Fibroblast of the conjunctiva (primary cell): ENCODE measurements at places on chromosomes 6 and 20.

DNA sequence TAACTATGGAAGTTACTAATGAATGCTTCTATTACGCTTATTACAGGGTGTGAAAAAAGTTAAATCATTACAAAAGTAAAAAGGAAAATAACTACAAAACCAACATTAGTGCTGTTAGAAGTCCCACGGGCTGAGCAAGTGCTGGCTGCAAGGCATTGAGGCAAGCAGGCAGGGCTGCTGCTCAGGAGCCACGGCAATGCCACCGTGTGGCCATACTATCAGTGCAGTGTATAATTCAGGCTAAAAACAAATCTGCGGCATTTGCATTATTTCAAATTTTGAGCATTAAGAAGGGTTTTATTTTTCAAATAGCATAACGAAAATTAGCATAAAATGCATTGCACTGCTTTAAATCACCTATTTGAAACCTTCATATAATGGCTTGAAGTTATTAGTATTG, 17.1 kb downstream of the IFNGR1 start:
- no peak for DNase-seq

- DNase-seq: no peak
Measured at GRCh38 chr6:91449539-91449938, 862.7 kb upstream of the MAP3K7 start.

DNA sequence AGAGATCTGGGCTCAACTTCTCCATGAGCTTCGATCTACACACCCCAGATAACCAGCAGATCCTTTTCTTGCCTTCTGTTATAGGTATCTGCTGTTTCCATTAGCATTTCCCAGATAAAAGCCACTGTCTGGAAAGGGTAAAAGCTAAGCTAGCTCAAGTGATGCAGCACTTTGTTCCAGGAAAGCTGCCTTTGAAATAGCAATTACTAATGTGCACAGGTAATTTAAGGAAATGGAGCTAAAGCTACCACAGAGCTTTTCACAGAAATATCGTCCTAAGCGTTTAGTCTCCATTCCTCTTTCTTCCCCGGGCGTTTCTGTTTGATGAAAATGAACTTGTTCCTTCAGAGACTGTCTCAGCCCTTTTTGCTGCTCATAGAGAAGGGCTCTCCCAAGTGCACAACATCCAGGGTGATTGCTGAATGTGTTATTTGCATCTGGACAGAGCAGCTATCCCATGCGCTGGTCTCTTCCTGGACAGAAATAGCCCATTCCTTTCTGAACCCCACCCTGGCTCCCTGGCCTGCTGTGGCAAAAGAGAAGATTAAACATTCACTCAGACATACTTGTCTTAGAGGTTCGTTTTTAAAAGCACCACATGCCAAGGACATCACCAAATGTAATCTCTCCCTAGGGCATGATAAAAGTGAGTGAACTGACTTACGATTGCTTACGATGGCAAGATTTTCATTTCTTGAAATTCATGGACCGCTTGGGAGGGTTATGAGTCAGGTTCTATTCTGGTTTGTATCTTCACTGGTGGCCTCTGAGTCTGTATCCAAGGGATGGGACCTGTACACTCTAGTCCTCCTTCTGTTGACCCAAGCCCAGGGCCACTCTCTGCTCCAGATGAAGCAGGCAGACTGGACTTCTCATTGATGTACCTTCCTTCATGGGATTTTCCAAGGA, 429.1 kb upstream of the CDH4 start:
- no peak for DNase-seq

DNA sequence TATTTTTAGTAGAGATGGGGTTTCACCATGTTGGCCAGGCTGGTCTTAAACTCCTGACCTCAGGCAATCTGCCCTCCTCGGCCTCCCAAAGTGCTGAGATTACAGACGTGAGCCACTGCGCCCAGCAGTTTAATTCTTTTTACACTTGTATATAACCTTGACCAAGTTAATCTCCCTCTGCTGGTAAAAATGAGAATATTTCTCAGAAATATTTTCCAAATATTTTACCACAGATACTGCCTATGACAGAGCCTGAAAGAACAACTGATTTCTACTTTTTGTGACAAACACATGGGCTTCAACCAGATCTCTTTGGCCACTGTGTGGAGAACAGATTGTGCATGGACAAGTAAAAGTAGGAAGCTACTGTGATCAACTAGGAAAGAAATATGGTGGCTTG, 21.2 kb upstream of the NHSL1 start:
- DNase-seq: no peak

DNA sequence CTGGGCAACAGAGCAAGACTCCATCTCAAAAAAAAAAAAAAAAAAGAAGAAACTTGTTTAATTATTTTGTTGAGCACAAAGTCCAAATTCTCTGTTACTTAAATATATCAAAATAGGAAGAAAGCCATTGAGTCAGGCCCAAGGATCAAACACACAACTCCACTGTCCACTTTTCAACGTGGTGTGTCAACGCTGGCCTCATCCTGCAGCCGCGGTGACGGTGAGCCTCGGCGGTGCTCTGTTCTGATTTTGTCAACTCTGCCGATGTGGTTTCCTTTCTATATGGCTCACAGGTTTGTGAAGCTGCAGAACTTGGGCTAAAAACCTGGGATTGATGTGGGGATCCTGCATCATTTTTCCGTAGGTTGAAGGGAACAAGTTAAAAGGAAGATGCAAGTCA, 3.2 kb upstream of the SMOC2 start:
- no peak for DNase-seq

GRCh38 chr20:31675828-31676608, 38.3 kb downstream of the COX4I2 start:
- DNase-seq: no peak

- DNase-seq: no peak
Measured at GRCh38 chr6:135852746-135853145, 1.2 kb downstream of the PDE7B start.

- no peak for DNase-seq
Measured at GRCh38 chr6:103140308-103141027, 1719.3 kb downstream of the HACE1 start.

DNA sequence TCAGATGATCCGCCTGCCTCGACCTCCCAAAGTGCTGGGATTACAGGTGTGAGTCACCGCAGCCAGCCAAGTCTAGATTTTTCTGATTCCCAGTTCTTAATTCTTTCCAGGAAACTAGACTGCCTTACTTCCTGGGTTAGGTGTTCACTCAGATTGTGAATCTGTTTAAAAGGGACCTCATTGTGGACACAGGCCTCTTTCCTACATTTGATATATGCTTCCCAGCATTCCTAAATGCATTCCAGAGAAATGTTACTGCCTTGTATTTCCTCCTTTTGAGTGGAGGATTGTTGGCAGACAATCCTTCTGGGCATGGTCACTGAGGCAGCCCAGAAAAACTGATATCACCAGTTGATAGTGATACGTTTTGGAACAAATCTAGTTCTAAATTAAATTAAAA, 15.7 kb downstream of the TMEM181 start:
- no peak for DNase-seq

DNA sequence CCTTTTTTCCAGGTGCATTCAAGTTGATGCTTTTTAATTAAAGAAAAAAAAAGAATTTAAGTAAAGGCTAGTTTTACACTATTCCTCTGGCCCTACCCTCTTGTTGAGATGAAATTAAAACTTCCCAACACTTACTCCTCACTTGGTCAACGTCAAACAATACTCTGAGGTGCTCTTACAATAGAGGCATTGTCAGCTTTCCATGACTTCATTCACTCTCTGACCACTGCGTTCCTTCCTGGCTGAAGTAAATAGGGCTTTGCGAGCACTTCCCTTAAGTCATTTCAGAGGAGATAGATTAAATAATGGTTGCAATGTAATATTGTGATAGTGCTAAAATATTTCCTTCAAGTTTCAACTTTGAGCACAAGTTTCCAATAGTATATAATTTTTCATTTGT, 229.8 kb upstream of the CEP162 start:
- no peak for DNase-seq

- DNase-seq: no peak
Measured at GRCh38 chr6:111205502-111205901, 118.2 kb downstream of the SLC16A10 start.

DNA sequence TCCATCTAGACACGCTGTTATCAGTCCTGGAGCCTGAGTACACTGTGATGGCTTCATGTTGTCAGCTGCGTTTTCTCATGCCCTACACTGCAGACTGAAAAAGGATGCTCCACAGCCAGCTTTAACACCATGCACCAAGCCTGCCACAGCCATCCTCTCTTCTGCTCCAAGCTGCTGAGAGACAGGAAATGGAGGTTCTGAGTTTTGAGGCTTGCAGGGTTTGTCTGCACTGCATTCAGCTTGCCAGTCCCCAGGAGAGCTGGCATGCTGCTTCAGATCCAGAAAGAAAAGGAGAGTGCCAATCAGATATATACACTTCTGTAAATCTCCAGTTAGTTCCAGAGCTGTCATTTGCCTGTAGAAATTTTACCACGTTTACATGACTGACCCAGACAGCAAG, 550.7 kb upstream of the FLRT3 start:
- no peak for DNase-seq

GRCh38 chr6:22613695-22614094, 44.3 kb downstream of the HDGFL1 start:
- peak; percentile 62 for DNase-seq

DNA sequence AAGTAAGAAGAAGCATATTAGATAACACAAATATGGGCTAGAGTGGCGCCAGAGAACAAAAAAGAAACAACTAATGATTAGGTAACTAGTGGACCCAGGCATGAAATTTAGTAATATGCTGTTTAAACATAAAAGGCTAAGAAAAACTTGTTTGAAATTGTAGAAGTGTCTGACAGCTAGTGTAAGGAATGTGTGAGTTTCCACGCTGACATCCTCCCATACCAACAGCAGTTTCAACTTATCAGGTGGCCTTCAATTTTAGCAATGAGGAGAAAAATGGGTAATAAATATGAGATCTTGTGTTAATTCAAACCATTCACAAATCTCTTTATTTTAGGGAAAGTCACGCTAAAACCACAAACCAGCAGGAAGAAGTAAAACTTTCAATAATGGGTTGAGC, 440.2 kb upstream of the FLRT3 start:
- no peak for DNase-seq

- no peak for DNase-seq
Measured at GRCh38 chr6:159067334-159067733, 22.5 kb upstream of the TAGAP start.

DNA sequence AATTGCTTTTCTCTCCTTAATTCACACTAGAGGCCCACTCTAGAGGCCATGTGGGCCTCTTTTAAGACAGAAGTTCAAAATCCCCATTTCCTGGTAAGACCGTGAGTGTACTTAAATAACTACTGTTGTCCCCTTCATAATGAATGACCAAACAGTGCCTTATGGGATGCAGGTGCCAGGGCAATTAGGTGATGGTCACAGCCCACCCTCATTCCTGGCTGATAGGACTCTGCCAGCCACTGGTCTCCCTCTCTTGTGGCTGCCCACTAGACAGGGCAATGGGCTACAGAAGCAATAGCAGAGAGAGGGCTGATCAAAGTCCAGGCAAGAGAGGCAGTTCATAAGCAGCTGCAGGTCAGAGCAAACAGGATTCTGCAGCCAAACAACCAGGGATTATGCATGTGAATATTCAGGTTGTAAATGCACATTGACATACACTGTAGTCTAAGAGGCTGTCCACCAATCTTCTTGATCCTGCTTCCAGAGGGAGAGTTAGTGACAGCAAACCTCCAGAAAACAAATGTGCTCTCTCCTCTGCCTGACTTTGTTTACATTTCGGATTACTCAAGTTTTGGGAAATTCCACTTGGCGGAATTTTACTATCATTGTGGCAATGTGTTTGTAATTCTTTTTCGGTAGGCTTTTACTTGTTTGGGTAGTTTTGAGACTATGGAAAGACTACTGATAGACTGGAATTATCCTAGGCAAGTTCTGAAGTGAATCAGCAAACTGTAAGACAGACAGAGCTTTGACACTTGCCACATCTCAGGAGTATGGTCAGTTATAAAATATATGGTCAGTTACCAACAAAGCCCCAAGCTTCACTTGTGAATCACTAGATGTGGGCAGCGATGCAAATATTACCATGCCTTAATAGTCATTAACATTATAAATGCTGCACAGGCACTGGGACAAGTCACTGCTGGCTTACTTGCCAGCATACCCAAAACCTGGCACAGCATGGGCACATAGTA, 12.8 kb downstream of the PTPRK start:
- no peak for DNase-seq

- no peak for DNase-seq
Measured at GRCh38 chr6:134451529-134451928, 133.6 kb upstream of the SGK1 start.

GRCh38 chr20:58254890-58255289, 26.4 kb upstream of the ANKRD60 start:
- no peak for DNase-seq

- DNase-seq: no peak
Measured at GRCh38 chr20:19750907-19751636, 7.0 kb upstream of the RIN2 start.

DNA sequence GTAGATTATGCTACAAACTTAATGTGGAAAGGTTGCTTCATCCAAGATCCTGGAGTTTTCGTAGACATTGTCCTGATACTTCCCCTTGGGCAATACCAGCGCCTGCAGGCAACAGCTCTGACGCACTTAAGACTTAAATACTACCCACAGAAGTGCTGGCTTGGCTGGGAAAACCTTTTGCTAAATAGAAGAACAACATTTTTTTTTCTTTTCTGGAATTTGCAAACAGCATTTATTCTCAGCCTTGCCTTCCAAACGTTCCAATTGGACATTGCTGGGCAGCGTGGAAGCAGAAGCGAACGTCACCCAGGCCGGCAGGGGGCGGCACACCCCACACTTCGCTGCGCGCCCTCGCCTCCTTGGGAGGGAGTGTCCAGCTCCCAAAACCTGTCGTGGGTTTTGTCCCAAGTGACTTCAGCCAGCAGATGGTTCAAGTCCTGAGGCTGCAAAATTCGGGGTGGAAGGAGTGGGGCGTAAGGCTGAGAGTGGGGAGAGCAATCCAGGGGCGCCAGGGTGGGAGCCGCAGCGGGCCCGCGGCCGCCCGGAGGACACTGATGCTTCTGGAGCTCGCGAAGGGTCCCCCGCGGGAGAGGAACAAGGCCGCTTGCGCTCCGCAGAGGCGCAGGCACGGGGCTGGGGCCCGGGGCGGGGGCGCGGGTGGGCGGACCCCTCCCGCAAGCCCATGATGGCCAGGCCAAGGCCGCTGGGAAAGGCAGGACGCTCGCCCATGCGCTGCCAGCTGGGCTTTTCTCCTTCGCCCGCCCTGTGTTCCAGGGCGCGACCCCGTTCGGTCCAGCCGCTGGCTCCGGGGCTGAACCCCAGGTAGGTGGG, 60.8 kb upstream of the MAP3K4 start:
- DNase-seq: peak; percentile 63
